Pons (tissue), 1 donor: ENCODE measurements at places on chromosomes 7 and 10.

DNA sequence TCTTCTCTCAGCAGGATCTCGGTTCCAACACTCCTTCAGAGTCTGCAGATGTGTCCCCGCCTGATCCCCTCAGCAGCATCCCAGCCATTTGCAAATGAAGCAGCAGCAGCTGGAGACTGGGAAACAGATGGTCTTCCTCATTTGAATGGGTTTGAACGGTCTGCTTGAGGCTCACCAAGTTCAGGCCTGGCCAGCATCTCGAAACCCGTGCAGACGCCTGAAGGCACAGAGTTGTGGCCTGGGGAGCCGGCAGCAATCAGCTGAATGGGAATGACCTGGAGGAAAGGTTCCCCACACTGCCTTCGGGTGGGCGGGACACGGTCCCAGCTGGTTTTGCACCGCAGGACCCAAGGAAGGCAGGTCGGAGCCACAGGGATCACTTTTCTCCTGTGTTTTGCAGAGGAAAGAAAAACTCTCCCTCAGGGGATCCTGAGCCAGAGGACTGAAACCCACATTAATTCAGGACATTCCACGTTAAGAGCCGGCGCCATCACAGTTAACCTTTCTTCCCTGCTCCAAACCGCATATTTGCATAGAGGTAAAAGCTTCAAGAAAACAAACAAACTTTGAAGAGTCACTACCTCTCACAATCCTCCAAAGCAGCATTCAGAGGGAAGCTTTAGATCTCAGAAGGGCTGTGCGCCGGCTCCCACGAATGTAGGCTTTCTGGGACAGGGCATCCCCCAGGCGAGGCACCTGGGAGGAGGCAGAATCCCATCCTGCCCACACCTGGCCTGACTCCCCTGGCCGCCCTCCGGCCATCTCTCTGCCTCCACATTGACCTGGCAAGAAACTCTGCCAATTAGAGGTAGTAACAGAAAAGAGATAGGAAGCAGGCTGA, 17.7 kb downstream of the FGFR2 start:
- no peak for DNase-seq

DNA sequence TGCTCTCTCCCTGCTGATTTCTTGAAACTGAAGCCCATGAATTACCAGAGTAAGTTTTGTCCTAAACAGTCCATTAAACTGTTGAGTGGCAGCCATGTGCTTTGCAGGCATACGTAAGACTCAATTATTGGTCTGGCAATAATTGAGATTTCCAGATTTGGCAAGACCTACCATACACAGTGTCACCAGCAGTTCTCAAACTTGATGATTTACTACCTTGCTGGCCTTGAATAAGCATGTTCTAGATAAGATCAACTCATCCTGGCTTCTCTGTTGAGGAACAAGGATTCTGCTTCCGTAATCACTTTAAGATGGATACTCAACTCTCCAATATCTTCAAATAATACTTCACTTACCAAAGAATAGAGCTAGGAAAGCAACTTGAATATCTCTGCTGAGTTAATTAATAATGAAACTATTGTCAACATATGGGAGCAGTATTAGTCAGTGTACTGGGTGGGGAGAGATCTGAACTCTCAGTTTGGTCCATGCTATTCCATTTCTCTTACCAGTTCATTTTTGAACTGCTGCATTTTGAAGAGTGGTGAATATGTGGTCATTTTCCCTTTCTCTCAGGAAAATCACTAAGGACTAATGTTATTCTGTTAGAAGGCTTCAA, 181.4 kb downstream of the IPMK start:
- no peak for DNase-seq

- DNase-seq, result no peak
Observed at GRCh38 chr10:127836966-127837365, 55.8 kb downstream of the CLRN3 start.

DNA sequence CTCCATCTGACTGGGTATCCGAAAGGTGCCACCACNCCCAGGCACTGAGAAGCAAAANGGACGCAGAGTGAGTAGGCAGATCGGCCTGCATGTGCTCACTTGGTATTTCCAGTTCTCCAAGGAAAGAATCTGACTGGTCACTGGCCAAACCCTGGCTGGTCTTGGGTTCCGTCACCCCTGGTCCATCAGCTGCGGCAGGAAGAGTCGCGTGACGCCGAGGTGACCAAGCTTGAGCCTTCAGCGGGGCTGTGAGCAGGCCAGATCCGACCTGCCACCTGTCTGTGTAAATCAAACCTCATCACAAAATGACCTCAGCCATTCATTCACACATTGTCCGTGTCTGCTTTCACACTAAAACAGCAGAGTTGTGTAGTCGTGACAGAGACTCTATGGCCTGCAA, 28.8 kb upstream of the CHST15 start:
- DNase-seq, result no peak

DNA sequence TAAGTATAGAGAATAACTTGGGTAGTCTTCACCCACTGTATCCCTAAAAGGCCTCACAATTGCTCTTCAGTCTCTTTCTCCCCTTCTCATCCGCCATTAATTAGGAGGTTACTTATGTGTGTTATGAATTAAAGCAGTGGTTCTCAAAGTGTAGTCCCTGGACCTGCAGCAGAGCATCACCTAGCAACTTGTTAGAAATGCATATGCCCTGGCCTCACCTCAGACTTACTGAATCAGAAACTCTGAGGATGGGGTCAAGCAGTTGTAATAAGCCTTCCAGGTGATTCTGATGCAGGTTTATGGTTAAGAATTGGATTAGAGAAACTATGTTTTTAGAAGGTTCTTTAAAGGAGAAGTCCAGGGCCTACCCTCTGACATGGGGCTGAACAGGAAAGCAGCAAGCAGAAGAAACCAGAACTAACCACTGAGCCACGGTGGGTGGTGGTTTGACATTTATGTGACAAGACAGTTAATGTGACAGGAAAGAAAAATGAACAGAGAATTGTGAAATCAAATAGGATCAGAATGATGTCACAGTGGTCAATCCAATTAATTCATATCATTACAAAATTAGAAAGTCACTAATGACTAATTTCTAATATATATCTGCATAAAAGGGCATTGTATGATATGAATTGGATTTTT, 37.6 kb downstream of the ENTPD1 start:
- DNase-seq, result peak; percentile 45

DNA sequence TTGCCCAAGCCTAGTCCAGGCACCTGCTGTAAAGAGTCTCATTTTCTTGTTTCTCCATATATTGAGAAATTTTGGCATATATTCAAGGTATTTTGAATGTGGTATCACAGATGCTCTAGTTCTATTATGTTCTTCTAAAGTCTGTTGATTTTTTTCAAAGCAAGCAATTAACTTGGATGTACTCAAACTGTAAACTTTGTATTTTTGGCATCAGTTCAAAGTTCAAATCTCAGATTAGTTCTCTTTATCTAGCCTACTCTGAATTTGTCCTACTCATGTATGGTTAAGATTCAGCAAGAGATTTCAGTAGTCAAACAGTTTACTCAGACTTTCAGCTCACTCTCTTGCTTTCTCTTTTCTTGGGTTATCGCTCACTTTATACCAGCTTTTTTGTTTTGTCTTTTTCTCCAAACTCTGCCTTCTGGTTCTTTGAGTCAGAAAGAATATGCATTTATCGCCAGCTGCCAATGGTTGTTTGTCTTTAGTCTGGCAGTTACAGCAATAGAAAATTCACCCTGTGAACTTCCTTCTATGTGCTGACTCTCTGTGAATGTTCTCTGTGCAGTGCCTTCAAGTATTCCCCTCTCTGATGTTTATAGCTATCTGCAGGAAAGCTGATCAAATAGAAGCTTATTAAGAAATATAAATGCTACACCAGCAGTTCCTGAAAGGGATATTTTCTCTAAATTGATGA, 56.0 kb downstream of the ANKRD7 start:
- no peak for DNase-seq

GRCh38 chr7:47669178-47669891, 87.4 kb upstream of the TNS3 start:
- peak; percentile 50 for DNase-seq

GRCh38 chr7:87000344-87000743, 59.1 kb downstream of the ELAPOR2 start:
- peak; percentile 75 for DNase-seq

- DNase-seq, result no peak
Observed at GRCh38 chr10:24574578-24575155, 149.0 kb downstream of the ARHGAP21 start.

GRCh38 chr7:34165927-34166550, 260.7 kb downstream of the BMPER start:
- no peak for DNase-seq

DNA sequence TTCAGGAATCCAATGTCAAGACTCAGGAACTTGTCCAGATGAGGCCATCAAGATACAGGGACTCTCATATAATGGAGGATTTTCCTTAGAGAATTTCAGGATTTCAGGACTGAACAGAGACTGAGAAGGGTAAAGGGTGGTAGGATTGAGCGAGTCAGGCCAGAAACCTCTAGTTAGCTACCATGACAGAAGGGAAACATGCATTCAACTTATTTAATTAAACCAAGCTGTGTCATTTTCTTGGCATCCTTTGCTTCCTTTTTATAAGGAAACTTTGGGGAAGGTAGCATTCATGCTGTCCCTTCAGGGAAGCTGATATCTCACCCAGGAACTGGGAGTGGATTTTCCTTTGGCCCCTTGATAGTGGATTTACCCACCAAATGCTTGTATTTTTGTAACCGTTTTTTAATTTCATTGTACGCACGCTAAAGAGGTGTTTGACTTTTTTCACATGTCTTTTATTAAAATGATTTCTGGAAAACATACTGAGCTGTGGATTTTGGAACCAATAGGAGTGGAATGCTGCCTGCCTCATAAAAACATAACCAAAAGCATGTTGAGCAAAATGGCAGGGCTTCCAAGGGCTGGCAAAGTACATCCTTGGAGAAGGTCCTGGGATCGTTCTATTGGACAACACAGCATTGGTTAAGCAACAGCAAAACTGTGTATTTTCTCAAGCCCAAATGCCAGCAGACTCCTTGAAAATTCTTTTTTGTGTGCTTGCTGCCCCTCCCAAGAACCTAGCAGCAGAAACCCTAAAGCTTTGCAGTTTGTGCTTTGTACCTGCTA, 104.5 kb downstream of the CXCL12 start:
- no peak for DNase-seq

DNA sequence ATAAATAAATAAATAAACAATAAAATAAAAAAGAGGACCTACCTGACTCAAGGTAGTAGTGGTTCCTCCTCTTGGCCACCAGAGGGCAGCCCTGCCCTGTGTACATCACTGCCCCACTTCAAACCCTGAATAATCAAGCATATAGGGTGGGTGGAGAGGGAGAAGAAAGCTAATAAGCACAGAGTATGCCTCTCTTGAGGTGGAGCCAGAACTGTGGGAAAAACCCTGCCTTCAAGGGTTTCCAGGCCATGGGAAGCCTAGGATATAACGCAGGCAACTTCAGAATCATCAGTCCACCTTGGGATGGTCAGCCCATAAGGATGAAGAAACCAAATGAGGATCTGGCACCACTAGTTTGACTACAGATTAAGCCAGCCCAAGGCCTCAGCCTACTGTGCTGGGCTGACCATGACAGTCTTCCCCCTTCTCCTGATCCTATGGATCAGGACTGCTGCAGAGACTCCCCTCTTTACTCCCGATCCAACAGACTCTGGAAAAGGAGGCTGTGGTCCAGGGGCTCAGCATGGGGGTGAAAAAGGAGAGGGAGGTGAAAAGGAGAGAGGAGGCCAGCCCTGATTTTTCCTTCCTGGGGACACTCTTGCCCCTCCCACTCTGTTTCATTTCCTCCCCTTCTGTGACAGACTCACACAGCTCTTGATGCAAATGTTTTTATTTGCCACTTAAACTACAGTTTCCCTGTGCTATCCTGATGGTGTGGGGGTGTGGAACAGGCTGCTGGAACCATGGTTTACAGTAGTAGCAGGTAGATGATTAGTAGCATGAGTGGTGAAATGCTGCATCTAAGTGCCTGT, 10.1 kb downstream of the AVPI1 start:
- peak; percentile 42 for DNase-seq
